ENCODE measurements at places on chromosomes 13 and 19.

GRCh38 chr19:55248166-55248675 is 10.6 kb downstream of the PPP6R1 start:
- no peak for DNase-seq

DNA sequence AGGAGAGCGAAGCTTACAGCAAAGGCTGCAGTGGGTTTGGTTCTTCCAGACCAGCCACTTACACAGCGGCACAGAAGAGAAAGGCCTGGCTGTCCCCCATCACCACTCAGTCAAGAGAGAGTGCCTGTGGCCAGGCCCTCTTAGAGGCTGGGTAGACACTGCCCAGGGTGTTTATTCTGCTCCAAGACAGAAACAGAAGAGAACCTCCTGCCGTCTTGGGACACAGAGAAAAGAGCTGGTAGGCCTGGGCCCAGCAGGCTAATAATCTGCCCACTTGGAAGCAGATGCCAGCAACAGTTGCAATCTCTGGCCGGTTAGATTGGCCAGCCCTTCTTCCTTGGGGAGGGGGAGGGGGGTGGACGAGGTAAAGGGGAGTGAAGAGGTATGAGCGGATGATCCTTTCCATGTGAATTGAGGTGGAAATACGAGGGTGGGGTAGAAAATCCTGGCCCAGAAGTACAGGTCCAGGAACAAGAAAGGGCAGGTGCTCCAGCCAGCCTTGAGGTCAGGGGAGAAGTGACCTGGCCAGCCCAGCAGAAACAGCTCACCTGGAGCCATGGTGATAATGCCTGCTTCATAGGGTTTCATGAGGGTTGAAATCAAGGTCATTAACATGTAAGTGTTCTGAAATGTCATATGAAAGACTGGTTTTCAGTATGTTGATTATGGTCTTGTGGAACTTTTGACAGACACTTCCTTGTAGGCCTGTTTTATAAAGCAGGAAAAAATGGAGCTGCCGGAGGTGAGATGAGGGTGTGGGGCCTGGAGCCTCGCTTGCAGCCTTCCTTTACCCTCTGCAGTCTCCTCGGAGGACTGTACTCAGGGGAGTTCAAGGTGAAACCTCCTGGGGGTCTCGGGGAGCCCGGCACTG is 116.9 kb downstream of the SIPA1L3 start:
- DNase-seq: no peak

DNA sequence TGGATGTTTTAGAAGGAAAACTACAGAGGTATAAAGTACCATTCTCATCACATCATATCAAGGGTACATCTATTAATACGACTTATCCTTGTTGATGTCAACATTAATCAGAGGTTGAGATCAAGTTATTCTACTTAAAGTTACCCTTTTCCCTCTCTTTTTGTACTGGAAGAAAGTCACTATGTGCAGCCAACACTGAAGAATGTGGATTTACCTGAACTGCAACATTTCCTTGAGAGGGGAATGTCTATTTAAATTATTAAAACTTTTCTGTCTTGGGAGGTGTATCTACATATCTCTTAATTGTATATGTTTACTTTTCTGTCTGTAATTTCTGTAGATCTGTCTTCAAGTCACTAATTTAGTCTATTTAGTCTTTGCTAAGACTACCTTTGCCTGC is 2.5 kb upstream of the FBXL3 start:
- no peak for DNase-seq

DNA sequence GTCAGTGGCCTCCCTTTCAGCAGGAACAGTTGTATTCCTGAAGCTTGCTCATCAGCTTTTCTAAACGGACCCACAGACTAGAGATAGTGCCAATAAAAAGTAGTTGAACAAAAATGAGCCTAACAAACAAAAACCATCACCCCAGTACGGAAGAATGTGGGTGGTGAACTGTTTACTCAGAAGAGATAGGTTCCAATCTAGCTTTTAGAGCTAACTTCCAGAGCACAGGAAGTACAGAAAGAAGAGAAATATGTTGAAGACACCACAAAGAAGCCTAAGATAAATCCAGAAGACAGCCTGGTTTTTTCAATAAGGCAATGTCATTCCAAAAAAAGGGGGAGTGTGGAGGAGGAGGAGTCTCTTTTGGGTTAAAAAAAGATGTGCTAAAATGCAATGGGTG is 2.8 kb upstream of the LMO7 start:
- DNase-seq: no peak

DNA sequence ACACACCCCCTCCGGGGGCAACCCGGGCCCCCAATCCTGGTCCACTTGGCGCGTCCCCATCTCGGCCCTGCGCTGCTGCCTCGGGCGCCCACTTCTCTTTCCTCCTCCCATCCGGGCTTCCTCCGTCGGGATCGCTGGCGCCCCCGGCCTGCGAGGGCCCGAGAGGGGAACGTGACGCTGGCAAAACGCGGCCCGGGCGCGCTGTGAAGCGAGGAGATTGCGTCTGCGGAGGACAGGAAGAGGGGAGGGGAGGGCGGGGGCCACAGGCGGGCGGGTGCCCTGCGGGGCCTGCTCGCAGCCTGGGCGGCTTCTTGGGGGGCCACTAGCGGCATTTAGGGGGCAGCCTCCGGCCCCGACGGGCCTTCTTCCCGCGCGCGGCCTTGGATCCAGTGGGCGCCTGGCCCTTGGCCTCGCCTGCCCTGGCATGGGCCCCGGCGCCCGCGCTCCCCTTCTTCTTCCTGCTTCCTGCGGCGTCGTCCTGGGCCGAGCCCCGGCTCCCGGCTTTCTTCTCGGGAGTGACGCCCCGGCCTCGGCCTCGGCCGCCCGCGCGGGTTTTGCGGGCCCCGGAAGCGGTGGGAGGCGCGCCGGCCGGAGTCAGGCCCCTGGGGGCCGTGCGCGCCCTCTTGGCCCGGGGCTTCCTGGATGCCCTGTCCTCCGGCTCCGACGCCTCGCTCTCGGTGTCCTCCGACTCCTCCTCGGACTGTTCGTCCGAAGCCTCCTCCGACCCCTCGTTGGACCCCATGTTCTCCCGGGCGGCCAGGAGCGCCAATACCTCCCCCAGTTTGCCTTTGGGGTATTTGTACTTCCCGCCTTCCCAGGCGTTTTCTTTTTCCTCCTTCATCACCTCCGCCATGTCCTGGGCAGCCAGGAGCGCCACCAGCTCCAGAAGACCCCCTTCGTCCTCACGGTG is 2.2 kb downstream of the PNMA8B start:
- DNase-seq: no peak

Measured in NCI-H187 (cell line).